Activated T-helper 2 cell treated with anti-CD3 and anti-CD28 coated beads, Interferon-gamma antibody, Interleukin-2, Interleukin-4, amounts not matched to agents 10 μg/mL and 5 μg/mL and 100 μg/mL, durations not matched to agents 14 hours and 24 hours and 36 hours (primary cell): ENCODE measurements at places on chromosomes 5 and 9.

DNA sequence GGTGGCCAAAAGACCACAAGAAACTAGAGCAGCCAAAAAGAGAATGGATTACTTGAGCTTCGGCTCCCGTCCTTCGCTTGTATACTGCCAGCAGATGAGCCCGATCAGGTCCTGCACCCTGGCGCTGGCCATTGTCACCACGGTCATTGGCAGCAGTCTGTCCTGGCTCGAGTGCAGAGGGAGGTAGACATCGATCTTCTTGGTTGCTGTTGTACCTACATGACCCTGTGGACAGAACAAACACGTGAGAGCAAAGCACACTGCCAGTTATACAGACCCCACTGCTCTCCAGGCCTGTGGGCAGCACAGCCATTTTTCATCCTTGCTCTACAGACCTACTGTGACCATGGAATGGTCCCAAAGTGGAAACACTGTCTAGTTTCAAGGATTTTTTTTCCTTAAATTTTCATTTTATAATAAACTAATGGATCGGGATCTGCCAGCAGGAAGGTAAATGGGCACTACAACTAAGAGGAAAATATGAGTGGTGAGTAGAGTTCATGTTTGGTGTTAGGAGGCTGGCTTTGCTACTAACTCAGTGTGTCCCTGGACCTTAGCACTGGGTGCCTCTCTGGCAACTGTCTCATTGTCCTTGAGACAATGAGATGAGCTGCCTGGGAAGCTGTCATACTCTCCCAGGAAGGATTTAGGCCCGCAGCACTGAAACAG lies 121.4 kb downstream of the MAPKAP1 start:
- no peak for DNase-seq

GRCh38 chr5:35777358-35778087 lies 79.2 kb upstream of the IL7R start:
- peak; percentile 43 for DNase-seq

GRCh38 chr9:131036529-131037334 lies 27.8 kb downstream of the LAMC3 start:
- DNase-seq, result no peak

DNA sequence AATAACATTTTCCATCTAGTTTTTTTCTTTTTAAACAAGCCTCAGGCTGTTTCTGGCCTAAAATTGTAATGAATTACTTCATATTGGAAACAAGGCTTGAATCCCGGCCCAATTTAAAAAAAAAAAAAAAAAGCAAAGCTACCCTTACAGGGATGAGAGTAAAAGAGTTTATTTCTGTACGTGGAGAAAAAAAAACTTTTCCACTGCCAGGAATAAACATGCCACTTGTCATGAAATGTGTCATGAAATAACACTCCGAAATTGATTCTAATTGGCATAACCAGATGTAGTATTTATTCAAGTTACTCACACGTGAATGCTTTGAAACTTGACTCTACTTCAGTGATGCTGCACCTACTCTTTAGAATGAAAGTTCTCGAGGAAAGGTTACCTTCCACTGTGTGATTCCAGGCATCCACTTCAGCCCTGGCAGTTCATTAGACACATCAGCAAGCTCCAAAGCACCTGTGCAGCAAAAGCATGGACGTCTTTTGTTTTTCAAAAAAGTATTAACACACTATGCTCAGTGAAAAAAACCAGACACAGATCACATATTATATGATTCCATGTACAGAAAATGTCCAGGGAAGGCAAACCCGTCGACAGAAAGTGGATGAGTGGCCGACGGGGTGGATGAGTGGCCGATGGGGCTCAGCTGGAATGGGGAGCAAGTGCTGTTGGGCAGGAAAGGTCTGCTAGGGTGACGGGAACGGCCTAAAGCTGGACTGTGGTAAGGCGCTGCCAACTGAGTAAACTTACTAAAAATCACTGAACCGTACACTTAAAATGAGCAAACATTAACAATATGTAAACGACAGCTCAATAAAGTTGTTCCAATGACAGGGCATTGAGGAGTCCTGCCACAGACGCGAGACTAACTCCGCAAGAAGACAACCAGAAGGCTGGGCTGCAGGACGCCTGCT lies 21.2 kb downstream of the NSUN2 start:
- DNase-seq, result no peak

DNA sequence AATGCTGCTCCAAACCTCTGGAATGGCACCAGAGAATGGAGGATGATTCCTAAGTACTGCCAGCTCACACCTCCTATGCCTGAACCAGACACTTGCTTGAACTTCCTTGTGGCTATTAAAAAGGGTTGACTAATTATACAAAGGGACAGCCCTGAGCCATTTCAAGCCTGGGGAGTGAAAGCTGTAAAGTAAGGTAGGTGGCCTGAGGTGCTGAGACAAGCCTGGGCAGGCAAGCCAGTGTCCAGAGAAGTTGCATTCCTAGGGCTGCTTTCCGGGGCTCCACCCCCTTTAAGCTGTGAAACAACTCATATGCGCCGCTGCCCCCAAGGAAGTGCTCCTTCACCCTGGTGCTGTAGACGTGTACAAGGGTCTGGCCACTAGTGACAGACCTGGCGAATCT lies 79.9 kb upstream of the SLC1A3 start:
- no peak for DNase-seq

GRCh38 chr5:137344021-137344420 lies 155.1 kb downstream of the SPOCK1 start:
- no peak for DNase-seq

- DNase-seq, result no peak
Observed at GRCh38 chr9:75869236-75869635, 21.2 kb upstream of the PCSK5 start.

DNA sequence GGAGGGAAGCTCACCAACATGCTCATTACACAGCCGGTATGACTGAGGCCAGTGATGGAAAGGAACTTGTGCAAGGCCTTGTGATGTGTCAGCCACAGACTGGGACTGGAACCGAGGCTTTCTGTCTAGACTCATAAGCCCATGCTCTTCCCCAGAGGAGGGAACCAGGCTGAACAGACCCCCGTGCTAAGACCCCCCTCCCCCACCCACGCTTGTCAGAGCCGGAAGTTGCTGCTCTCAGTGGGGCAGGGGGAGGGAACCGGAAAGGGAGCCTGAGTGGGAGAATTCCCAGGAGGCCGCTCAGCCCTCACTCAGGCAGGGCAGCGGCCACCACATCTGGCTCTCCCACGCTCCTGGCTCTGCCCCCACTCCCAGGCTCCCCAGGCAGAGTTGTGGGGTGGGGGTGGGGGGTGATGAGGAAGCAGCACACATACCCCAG lies 4.1 kb upstream of the PDGFRB start:
- DNase-seq, result no peak

DNA sequence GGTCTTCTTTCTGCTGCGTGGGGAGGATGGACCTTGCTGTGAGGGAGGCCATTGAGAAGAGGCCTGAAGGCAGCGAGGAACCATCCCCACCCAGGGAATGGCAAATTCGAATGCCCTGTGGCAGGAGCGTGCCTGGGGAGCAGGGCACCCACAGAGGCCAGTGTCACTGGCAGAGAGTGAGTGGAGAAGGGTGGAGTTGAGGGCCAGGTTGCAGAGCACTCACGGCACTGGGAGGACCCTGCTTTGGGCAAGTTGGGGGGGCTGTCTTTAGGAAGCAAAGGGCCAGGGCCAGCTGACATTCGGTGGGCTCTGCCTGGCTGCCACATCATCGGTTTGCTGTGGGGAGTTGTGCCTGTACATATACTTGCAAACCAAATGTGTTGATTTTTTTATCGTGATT lies 47.2 kb downstream of the SYK start:
- DNase-seq, result no peak

- DNase-seq, result no peak
Observed at GRCh38 chr5:97847920-97848631, 665.0 kb upstream of the RIOK2 start.

- DNase-seq, result no peak
Observed at GRCh38 chr5:135561266-135561665, 17.5 kb downstream of the CXCL14 start.

DNA sequence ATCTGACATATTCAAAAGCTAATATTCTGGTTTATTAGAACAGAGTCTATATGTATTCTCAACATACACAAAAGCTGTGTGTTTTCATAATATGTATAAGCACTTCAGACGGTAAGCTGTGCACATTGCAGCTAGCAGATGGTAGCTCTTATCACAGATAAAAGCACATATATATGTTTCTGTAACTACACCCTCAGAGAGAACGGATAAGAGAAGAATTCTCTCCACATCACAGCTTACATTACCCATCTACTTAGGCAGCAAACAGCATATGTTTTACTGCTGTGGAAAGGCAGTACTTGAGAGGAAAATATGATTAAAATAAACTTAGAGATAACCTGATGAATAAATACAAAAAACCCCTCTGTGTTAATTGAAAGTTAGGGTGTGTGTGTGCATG lies 450.9 kb upstream of the ZNF608 start:
- DNase-seq, result no peak

DNA sequence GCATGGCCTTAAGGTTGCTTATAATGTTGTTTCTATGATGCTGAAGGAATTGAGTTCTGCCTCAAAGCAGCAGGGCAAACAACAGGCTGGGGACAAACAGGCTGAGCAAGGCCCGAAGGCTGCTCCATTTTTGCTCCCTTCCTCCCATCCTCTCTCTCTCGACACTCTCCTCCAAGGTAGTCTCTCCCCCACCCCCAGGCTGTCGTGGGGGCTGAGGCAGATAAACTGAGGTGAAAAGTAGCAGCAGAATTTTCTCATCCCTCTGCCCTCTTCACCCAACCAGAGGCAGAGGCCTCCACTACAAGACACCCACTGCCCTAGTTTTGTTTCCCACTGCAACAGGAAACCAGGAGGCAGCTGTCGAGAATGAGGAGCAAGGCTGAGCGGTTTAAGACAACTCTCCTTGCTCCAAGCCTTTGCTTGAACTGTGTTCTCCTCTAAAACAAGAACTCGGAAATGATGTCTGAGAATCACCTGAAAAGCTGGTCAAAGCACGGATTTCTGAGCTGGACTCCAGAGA lies 13.5 kb upstream of the GNA14 start:
- DNase-seq, result no peak

- no peak for DNase-seq
Observed at GRCh38 chr5:1747803-1748085, 51.9 kb downstream of the MRPL36 start.

DNA sequence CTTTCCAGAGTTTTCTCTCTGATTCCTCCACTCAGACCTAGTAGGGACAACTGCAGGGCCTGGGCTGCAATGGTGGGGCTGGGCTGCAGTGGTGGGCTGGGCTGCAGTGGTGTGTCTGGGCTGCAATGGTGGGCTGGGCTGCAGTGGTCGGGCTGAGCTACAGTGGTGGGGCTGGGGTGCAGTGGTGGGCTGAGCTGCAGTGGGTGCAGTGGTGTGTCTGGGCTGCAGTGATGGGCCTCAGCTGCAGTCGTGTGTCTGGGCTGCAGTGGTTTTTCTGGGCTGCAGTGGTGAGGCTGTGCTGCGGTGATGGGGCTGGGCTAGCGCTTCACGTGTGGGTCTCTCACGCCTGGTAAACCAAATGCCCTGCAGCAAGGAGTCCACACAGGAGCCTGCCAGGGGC lies 27.4 kb downstream of the ABO start:
- DNase-seq, result no peak

DNA sequence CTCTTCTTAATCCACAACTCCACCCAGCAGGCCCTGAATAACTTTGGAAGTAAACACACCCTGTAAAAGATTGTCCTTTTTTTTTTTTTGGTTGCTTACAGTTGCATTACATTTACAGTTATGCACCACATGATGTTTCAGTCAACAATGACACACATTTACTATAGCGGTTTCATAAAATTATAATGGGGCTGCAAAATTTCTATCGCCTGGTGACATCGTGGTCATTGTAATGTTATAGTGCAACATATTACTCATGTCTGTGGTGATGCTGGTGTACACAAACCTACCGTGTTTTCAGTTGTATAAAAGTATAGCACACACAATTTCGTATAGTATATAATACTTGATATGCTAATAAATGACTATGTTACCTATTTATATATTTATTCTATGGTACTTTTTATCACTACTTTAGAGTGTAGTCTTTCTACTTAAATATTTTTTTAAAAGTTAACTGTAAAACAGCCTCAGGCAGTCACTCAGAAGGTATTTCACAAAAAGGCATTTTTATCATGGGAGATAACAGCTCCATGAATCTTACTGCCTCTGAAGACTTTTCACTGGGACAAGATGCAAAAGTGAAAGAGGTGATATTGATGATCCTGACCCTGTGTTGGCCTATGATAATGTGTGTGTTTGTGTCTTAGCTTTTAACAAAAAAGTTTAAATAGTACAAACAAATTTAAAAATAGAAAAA lies 695.4 kb upstream of the CDH18 start:
- no peak for DNase-seq

GRCh38 chr9:133356391-133357091 lies at the start of the genes SURF1 and SURF2:
Gene SURF1 (minus strand): TSS chr9:133356487. CDS start chr9:133356453, 34 bp downstream.
Gene SURF2 (plus strand): TSS chr9:133356550. CDS start chr9:133356593, 43 bp downstream.
- peak; percentile 88 for DNase-seq

DNA sequence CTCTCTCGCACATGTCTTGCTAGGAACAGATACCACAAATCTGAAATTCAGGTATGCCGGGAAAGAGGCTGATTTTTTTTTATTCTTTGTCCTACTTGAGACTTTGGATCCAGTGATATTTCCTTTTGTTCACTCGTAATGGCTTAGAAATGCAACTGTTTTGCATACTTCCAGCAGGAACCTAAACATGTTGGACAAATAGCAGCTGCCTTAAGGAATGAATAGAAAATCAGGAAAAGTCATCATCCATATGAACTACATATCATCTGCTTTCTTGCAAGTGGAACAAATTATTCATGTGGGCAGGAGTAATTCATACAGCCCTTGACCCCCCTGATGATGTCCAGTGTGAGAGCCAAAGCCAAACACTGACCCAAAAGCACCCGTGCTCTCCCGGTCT lies 17.4 kb downstream of the TTC39B start:
- DNase-seq, result no peak

GRCh38 chr5:88785746-88786565 lies 97.0 kb downstream of the MEF2C start:
- no peak for DNase-seq

- no peak for DNase-seq
Observed at GRCh38 chr5:77449981-77450380, 42.1 kb downstream of the WDR41 start.

GRCh38 chr9:89732939-89733324 lies 128.1 kb downstream of the GADD45G start:
- DNase-seq, result no peak

GRCh38 chr5:132102101-132102701 lies 28.6 kb downstream of the CSF2 start:
- peak; percentile 24 for DNase-seq

DNA sequence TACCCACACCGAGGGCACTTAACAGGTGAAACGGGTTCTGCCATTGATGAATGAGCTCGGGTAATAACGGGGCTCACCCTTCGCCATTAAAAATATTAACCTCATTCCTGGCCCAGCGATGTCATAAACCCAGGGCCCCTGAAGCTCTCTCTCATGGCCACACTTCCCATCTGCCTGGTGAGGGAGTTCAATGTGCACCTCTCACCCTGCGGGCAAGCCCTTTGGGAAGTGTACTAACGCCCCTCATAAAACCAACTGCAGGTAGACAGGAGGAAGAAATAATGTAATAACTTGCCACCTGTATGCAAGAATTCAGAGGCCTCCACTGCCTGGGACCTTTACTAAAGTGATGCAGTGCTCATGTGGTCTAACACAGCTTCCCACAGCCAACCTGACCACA lies 35.1 kb downstream of the SHB start:
- DNase-seq, result no peak
